Stimulated activated CD4-positive, alpha-beta T cell treated with anti-CD3 and anti-CD28 coated beads, Interleukin-1b, Interleukin-23, amount 100 ng/mL, for 24 hours (primary cell): ENCODE measurements at places on chromosomes 11 and 22.
A peak's percentile ranks its signal among the peaks of the same experiment; 100 is the strongest.

- DNase-seq: no peak
Measured at GRCh38 chr22:31150615-31151014, 9.4 kb upstream of the RNF185 start.

GRCh38 chr11:18223591-18224387 lies 12.8 kb downstream of the SAA4 start:
- no peak for DNase-seq

DNA sequence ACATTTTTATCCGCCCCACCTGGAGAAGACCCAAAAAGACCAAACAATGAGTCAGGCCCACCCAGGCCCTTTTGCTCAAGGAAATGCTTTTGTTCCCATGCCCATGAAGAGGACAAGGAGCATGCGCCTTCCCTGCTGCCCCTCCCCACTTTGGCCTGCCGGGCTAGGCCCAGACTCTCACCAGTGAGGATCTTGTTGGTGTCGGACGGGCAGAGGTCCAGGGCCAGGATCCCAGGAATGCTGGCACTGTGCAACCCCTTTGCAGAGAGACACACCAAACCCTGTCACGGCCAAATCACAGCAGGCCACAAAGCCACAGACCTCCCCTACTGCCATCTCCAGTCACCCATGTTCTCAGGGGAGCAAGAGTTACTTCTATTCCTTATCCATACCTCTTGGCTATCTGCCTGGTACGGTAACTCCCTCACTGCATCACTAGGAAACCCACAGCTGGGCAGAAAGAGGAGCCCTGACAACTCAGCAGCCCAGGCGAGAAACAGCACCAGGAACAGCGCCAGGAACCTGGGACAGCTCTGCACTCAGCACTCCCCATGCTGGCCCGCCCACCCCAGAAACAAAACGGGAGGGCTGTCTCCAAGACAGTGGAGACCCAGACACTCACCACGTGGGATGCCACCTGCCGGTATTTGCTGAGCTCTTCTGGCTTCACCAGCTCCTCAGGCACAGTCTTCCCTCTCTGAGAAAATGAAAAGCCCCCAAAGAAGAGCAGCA lies 5.5 kb downstream of the PRPF19 start:
- no peak for DNase-seq

DNA sequence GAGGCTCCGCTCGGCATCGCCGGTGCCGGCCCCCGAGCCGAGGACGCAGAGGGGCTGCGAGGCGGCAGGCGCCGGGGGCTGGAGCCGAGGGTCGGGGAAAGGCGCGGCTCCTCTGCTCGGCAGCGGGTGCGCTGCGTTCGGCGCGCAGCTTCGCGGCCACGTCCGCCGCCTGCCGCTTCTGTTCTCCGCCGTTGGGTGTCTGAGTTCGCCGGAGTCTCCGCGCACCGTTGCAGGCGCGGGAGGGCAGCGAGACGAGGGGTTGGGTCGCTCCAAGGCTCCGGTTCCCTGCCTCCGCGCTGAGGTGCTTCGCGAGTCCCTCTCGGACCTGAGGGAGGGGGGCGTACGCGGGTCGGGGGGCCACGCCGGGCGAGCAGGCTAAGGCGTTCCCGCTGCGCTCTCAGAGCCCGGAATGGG lies 347 bp downstream of the MN1 start:
- no peak for DNase-seq

GRCh38 chr11:126817096-126817495 lies 183.5 kb downstream of the KIRREL3 start:
- DNase-seq: no peak

DNA sequence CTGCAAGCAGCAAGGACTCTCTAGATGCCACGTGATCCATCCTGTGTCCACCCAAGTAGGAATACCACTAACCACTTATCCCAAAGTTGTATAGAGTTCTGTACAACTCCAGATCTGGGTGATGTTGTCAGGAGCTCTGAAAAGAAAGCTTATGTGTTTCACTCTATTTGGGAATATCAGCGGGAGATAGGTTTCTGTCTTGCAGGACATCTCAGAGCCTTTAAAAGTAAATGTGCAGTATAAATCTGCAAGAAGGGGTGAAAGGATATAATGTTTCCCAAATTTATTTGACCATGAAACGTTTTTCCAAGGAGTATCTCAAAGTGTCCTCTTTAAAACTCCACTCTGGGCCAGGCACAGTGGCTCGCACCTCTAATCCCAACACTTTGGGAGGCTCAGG lies 13.9 kb downstream of the IRAG1 start:
- no peak for DNase-seq

- no peak for DNase-seq
Measured at GRCh38 chr11:62846177-62846576, 6.8 kb upstream of the WDR74 start.

GRCh38 chr11:104764710-104765045 lies 133.6 kb downstream of the CASP12 start:
- no peak for DNase-seq

- no peak for DNase-seq
Measured at GRCh38 chr22:25375683-25376082, 156.2 kb downstream of the CRYBB2 start.

DNA sequence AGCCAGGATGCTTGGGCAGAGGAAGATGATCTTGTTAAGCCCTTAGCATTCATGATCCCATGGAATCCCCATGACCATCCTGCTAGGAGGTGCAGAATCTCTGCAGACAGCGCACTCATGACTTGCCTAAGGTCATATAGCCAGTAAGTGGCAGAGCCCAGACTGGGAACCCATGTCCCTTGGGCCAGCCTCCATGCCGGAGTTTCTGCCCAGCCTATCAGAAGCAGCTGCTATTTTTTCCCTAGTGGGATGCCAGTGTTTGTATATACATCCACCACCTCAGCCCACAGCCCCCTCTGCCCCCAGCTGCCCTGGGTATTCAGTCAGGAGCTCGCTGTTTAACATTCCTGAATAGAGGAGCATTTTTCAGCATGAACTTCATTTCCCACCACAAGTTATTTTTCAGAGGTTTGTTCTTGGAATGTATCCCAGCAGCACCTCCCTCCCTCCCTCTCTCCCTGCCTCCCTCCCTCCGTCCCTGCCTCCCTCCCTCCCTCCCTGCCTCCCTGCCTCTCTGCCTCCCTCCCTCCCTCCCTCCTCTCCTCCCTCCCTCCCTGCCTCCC lies 34.4 kb upstream of the SUSD2 start:
- no peak for DNase-seq

DNA sequence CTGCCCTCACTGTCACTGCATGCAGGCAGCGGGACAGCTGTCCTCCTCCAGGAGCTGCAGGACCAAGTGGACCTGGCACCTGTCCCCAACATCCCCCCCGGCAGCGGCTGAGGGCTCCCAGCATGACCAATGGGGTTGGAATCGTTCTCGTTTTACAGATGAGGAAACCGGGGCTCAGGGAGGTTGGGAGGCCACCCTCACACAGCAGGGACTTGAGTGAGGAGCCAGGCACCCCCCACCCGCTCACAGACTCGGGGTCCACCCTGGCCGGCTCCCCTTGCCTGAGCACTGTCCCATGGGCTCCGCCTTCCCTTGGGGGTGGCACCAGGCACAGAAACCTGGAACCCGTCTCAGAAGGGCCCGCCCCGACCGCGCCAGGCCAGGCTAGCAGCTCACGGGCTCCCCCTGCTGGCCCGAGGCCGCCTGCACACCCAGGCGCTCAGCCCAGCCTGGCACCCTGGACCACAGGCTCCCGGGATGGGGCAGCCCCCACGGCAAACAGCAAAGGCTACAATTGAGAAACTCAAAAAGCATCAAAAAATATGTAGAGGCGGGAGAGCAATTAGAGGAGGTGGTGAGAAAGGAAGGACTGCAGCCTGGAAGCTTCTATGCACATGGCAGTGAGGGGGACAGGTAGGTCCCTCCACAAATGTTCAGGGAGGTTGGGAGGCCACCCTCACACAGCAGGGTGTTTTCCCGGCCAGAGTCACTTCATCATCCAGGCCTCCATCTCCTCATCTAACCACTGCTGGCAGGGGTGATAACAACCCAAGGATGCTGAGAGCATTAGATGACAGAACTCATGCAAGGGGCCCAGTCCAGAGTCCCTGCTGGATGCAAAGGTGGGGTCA lies 12.8 kb downstream of the MACROD1 start:
- peak; percentile 42 for DNase-seq

DNA sequence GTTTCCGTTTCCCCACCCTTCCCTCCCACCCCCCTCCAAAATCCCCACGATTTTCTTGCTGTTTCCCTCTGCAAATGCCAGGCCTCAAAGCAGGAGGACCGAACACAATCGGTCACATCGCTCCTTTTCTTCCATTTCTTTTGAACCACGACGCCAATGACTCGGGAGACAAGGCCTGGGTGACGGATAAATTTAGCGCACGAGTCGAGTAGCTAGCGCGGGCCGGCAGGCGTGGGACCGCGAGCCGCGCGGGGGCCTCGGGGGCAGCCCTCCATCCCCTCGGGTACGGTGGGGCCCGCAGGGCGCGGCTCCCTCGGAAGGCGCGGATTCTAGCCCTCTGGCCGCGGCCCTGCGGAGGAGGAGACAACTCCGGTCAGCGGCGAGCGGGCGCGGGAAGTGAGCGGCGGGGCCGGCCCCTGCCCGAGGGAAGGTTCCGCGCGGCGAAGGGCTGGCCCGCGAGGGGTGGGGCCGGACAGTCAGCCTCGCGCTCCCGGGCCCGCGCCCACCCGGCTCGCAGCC lies 414 bp downstream of the JOSD1 start:
- no peak for DNase-seq

- DNase-seq: no peak
Measured at GRCh38 chr22:42340829-42341383, 70.5 kb upstream of the TCF20 start.

DNA sequence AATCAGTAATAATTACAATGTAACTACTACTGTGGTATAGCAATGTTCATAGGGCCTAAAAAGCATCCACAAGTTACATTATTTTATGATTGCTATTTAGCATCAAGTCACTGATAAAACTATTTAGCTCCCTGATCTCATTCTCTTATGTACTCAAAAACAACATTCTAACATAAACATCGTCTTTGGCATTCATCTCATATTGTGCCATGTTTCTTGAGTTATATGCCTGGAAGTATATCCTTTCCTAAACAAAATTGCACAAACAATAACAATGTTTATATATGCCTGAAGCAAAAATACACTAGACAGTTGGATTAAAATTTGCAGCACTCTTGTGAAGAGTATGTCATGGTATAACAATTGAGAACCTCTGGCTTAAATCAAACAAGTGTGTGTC lies 34.1 kb downstream of the HORMAD2 start:
- no peak for DNase-seq

GRCh38 chr11:1074244-1075221 lies at the start of gene MUC2:
Gene MUC2, plus strand, starts transcription at chr11:1074874.
- no peak for DNase-seq
